ENCODE measurements at places on chromosomes 7 and 10. TPM values are rescaled to one million over a fixed set of nuclear protein-coding genes. Genes with fewer than 3 reads are reported as not detected.

DNA sequence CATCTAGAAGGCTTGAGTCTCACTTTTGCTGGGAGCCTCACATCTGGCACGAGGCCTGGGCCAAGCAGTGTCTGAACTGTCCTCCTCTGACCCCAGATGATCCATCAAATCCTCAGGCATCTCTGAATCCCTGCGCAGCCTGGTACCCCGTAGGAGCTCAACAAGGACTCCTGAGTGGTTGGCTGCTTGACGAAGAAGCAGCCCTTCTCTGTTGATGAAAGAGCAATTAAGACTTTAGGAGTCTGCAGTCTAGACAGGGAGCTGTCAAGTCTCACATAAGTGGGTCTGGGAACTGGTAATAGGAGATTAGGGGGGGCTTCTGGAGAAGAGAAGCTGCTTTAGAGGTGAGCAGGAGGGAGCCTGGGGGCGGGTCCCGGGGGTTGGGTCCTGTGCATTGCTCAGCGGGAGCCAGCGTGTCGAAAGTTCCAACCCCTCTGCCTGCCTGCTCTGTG lies 326.0 kb downstream of the RPS24 start:
- no peak overlapping the region for H3K27ac ChIP-seq
- H3K4me3 ChIP-seq, result no peak overlapping the region
- DNase-seq, result no peak
- H3K4me1 ChIP-seq, result no peaks in the 10 kb centered on the region
- H3K36me3 ChIP-seq, result no peaks in the 10 kb centered on the region

Gene LIPJ
- total RNA-seq, result 0.07 TPM

Gene PTN
- total RNA-seq, result not detected

GRCh38 chr10:125462845-125463244 lies 220.1 kb downstream of the TEX36 start:
- no peaks in the 10 kb centered on the region for H3K36me3 ChIP-seq
- no peaks in the 10 kb centered on the region for H3K4me1 ChIP-seq
- H3K27ac ChIP-seq, result no peak overlapping the region
- no peak for DNase-seq
- peaks cover 2% of the 10 kb centered on the region for H3K27me3 ChIP-seq
